Dermis microvascular lymphatic vessel endothelial cell (primary cell): ENCODE measurements at places on chromosomes 12 and 14. TPM values are rescaled to one million over a fixed set of nuclear protein-coding genes. Genes with fewer than 3 reads are reported as not detected.

DNA sequence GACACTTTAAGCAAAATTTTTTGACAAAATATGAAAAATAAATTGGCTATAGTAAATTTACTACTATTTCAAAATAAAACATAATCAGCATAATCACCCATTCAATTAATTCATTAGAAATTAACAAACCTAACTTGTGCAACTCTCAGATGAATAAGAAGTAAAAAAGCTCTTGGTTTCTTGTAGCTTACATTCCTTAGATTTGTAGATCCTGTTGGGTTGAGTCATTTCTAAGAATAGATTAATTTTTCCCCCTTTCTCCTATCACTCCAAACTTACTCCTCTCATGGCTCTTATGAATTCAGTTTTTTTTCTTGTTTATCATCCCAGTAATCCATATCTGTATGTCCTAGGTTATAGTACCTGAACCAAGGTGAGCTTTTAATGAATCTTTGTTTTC is 230.9 kb upstream of the LRIG3 start:
- no peak for DNase-seq

GRCh38 chr14:54893151-54893760 is 9.4 kb downstream of the GCH1 start:
- DNase-seq = no peak

DNA sequence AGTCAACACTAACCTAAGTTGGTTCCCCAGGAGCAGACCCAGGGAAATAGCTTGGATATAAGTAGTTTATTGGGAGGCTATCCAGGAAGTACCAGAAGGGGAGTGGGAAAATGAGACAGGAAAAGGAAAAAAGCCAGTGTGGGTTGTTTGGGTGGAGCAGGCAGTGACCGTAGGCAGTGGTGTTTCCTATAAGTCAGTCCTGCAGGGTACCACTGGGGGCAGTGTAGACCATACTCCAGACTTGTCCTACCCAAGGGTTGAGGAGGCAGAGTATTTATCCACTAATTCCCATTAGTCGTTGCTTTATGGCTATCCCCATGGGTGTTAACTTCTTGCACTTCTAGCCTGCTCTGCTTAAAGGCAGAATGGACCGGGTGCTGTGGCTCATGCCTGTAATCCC is 6.4 kb upstream of the CCDC60 start:
- no peak for DNase-seq

DNA sequence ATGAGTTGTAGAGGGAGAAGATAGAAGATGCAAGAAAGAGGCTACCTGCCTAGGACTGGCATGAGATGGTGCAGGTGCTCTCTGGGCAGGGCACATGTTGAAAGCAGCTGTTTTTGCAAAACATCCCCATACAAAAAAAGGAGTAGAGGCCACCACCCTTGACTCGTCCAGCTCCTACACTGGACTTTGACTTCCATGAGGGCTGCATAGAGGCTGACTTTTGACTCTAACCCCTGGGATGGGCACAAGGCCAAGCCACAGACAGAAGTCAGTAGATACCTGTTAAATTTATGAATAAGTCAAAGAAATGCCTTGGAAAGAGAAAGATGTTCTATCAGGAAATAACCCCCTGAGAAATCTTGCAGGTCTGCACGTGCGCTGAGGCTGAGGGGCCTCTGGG is 1139.1 kb upstream of the TMEM132C start:
- DNase-seq = no peak

GRCh38 chr14:83253870-83254269 is 1720.2 kb upstream of the SEL1L start:
- DNase-seq = no peak

DNA sequence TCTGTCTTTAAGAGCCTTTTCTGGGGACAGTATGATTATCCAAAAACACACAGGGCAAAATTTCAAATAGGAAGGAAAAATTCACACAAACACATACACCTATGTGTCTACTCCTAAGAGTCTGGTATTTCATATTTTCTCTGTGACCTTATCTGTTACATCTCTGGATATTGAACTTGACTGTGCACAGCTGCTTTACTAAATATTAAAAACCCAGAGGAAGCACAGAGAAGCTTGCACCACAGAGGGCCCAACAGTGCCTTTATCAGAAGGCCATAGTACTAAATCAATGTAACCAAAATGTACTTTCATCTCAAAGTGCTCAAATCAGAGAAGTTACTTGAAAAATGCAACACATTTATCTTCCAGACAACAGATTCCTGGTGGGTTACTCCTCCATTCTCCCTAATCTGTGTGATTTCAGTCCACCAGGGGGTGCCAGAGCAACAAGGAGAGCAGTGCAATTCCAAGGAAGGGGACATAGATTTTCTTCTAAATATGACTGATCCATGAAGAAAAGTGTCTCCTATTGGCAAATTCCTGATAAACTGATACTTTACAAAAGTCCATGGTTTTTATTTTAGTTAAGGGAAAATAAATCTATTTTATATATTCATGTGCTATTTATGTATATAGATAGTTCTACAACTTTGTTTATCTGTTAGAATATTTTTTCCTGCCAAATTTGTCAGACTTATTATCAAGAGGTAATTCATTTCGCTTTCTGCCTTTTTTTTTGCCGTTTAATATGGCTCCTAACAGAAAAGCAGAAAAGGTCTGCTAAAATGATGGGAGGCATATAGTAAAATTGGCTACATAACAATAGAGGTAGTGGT is 617.6 kb downstream of the LRFN5 start:
- no peak for DNase-seq

GRCh38 chr14:106585692-106586091 is 1059.3 kb downstream of the TMEM121 start:
- DNase-seq = no peak

GRCh38 chr12:30624009-30624408 is 71.7 kb downstream of the IPO8 start:
- no peak for DNase-seq

DNA sequence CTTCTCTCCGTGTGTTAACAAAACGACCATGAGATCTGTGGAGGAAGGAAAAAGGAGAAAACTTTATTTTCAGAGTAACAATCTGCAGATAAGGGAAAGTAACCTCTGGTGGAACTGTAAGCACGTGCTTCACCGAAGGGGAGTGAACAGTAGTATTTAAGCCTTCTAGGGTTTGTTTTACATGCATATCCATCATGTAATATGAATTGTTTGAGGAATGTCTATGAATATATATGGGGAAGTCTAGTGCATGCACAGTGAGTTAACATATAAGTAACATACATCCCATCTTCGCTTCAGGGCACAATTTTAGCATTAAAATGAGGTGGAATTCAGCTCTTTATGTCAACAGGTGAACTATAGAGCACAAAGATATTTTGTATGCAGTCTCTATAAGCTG is 101.1 kb downstream of the FUT8 start:
- no peak for DNase-seq

DNA sequence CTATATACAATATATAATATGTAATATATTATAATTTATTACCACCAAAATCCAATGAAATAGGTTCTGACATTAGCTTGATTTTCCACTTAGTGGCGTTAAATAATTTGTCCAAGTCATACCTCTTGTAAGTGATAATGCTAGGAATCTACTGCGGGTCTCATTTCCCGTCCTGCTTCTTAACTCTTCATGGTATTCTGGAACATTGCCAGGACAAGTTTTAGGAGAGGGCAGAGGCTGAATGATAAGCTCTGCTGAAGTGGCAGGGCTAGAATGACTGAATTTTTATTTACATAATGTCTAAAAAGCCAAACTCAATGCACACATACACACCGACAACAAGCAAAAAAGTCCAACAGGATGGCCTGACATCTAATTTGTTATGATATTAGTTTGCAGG is 70.4 kb upstream of the PTPRQ start:
- DNase-seq = no peak

GRCh38 chr12:115470977-115471376 is 787.0 kb upstream of the TBX3 start:
- no peak for DNase-seq

GRCh38 chr14:41606282-41606531 is 469 bp upstream of the LRFN5 start:
- no peak for DNase-seq

Gene TAS2R20
- 1.3 and 2.3 TPM in 2 replicates for total RNA-seq

Gene LYZ
- total RNA-seq = under 0.01 TPM in 1 of 2 replicates, not detected in the other

Gene AQP6
- not detected in 2 replicates for total RNA-seq
